Jurkat, Clone E6-1 (cell line): ENCODE measurements at places on chromosomes 16 and 17.
A peak's percentile ranks its signal among the peaks of the same experiment; 100 is the strongest.

DNA sequence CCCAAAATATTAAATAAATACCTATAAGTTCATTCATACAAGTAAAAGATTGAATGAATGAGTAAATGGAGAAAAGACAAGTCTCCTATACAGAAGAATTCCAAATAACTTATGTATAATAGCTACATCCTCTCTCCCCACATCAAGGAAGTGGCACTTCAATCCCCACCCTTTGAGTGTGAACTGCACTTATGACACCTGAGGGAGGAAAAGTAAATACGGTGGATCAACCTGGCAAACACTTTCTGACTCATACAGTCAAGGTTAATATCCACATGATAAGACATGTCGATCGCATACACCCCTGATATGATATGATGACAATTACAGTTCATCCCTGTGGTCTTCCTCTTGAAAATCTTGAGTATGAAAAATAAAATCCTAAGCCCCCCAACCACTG lies 18.0 kb downstream of the SLFN12L start:
- DNase-seq: no peak

- no peak for DNase-seq
These were observed 6.4 kb downstream of the CBLN1 start for GRCh38 chr16:49275050-49275730.

- DNase-seq: no peak
These were observed 130.4 kb downstream of the CCDC182 start for GRCh38 chr17:57614742-57615141.

GRCh38 chr16:62676306-62676705 lies 640.1 kb upstream of the CDH8 start:
- DNase-seq: no peak

GRCh38 chr16:15571557-15571956 lies 71.4 kb downstream of the MARF1 start:
- DNase-seq: no peak

GRCh38 chr16:53219795-53220454 lies 165.1 kb downstream of the CHD9 start:
- no peak for DNase-seq

DNA sequence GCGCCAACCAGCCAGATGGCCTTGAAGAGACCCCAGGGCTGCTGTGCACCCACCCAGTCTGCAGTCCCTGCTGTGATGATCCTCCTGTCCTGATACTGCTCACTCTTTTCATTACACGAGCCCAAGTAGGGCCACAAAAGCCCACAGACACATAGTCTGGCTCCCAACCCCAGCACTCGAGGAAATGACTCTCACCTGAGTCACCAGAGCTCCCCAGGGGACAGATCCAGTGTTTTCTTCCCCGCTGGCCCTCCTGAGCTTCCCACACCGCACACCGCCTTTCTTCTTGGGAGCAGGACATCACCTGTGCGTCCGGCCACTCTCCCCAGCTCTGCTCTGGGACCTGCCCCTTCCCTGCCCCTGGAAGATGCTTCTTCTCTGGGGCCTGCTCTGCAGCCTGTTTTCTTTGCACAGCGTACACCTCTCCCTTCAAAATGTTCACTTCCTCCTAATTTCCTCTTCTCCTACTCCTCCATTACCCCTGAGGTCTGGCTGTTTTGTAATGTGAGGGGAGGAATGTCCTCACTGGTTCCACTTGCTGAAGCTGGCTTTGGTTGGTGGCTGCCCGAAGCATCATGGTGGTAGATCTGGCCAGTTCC lies 2.0 kb upstream of the SCN4A start:
- DNase-seq: no peak

DNA sequence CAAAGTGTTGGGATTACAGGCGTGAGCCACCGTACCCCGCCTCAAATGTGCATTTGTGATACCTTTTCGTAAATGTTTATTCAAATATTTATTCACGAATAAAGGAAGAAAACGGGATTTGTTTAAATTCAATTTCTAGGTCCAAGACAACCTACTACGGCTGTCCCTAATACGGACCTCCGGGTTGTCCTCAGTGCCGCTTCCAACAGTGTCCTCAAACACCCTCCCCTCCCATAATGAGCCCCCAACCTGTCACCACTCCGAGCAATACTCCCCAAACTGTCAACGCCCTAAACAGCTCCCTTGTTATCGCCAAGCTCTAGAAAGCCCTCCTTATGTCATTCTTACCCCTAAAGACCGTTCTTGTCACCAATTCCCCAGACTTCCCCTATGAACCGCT lies 539 bp upstream of the GABARAPL2 start:
- DNase-seq: no peak

DNA sequence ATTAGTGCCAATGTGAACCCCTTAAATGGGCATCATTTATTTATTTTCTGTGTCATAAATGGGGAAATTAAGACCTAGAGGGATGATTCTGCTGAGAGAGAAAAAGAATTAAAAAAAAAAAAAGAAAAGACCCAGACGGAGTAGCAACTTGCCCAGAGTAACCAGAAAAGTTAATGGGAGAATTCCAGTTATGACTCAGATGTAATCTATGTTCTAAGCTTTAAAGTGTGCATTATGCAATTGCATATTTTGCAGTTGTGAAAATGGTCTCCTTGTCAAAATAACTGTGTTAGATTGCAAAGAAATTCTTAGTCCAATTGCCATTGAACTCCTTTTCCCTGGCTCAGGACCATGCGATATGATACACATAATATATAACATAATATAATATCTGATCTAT lies 38.6 kb upstream of the TBX2 start:
- no peak for DNase-seq

- no peak for DNase-seq
These were observed 7.2 kb downstream of the SLC16A5 start for GRCh38 chr17:75094871-75095399.

- no peak for DNase-seq
These were observed 132.4 kb upstream of the CHMP6 start for GRCh38 chr17:80859002-80859941.

GRCh38 chr17:31136319-31136718 lies 41.5 kb downstream of the NF1 start:
- no peak for DNase-seq

DNA sequence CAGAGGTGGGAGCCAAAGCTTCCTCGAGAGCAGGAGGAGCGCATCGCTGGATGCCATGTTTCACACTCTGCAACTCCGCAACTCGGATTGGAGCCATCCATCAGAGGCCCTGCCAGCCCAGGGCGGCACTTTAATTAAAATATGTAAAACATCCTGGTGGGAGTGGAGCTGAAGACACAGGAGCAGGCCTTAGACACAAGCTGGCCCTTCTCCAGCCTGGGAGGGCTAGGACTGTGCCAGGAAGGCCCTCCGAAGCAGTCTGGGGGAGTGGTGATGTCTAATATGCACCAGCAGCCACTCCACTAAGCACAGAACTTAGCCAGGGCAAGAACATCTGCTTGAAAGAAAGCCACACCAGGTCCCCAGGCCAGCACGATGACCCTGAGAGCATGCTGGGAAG lies 5.8 kb upstream of the CCDC182 start:
- no peak for DNase-seq

- DNase-seq: no peak
These were observed 76.7 kb downstream of the RNF213 start for GRCh38 chr17:80337195-80337895.

GRCh38 chr17:35934760-35935159 lies 4.2 kb upstream of the RDM1 start:
- DNase-seq: no peak

GRCh38 chr17:39759204-39759603 lies 21.5 kb downstream of the GRB7 start:
- no peak for DNase-seq

DNA sequence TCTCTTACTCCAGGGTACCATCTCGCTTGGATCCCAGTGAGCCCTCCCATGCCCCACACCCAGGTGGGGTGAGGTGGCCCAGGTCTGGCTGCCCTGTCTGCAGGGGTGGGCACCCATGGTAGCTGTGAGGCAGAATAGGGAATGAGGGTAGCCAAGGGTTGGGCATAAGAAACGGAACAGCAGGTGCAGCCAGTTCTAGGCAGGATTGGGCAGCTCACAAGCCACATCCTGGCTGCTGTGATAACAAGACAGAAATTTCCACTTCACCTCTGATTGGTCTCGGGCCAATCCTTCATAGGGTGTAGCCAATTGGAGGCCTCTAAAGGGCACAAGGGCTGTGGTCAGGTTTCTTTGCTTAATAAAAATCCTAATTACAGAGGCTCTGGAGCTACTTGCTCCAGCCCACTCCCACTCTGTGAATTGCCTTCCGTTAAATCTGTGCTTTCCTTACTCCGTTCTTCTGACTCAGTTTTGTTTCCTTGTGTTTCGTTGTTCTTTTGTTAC lies 1.5 kb upstream of the ARHGDIG start:
- peak; percentile 82 for DNase-seq

DNA sequence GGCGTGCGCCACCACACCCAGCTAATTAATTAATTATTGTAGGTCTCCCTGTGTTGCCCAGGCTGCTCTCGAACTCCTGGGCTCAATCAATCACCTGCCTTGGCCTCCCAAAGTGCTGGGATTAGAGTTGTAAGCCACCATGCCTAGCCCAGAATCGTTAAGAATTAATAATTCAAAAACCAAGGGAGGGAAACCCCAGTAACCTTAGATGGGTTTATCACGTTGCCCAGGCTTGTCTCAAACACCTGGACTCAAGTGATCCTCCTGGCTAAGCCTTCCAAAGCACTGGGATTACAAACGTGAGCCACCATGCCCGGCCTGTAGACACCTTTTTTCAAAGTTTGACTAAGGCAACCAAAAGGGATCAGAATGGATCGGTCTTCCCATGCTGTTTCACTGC lies 21.6 kb downstream of the CD300LF start:
- no peak for DNase-seq

- no peak for DNase-seq
These were observed 36.5 kb downstream of the TBCD start for GRCh38 chr17:82788206-82789001.

- DNase-seq: no peak
These were observed 20.3 kb upstream of the SLC52A1 start for GRCh38 chr17:5055543-5055942.
